ENCODE measurements at places on chromosomes 13 and 19.

- no peak for DNase-seq
Measured at GRCh38 chr13:20964904-20965303, 62.4 kb upstream of the XPO4 start.

GRCh38 chr19:8607386-8607785 is 3.1 kb downstream of the ADAMTS10 start:
- no peak for DNase-seq

DNA sequence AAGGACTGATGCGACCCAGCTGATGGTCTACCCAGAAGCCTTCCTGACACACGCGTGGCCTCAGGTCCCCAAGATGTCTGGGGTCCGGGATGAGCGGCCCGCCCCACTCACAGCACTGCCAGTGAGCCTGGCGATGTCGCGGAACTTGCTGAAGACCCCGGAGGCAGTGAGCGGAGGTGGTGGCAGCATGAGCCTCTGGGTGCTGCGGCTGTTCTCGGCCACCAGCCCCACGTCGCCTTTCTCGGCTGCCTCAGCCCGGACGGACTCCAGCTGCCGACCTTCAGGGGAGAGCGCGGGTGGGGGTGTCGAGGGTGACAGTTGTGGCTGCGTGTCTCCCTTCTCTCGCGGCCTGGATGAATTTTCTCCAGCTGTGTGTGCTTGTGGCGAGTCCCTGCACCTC is 26.8 kb upstream of the PLA2G4C start:
- DNase-seq = no peak

- no peak for DNase-seq
Measured at GRCh38 chr13:95326695-95327094, 25.4 kb upstream of the ABCC4 start.

GRCh38 chr13:76799696-76800095 is 86.5 kb downstream of the KCTD12 start:
- DNase-seq = no peak

DNA sequence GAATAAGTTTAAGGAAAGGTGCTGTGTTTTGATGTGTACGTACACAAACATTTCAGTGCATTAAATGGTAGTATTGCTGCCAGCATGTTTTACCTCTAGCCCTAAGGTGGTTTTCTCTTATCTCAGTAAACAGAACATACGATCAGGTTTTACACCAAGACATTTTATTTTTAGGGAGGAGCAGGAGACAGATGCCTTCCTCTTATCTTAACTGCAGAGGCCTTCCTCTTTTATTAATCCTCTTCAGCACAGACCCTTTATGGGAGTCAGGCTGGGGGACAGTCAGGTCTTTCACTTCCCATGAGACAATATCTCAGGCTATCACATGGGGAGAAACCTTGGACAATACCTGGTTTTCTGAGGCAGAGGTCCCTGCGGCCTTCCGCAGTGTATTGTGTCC is 14.9 kb upstream of the ZNF611 start:
- DNase-seq = no peak

- DNase-seq = no peak
Measured at GRCh38 chr13:75652726-75653125, 16.6 kb downstream of the LMO7 start.

GRCh38 chr13:77042566-77043177 is 15.7 kb upstream of the FBXL3 start:
- no peak for DNase-seq

DNA sequence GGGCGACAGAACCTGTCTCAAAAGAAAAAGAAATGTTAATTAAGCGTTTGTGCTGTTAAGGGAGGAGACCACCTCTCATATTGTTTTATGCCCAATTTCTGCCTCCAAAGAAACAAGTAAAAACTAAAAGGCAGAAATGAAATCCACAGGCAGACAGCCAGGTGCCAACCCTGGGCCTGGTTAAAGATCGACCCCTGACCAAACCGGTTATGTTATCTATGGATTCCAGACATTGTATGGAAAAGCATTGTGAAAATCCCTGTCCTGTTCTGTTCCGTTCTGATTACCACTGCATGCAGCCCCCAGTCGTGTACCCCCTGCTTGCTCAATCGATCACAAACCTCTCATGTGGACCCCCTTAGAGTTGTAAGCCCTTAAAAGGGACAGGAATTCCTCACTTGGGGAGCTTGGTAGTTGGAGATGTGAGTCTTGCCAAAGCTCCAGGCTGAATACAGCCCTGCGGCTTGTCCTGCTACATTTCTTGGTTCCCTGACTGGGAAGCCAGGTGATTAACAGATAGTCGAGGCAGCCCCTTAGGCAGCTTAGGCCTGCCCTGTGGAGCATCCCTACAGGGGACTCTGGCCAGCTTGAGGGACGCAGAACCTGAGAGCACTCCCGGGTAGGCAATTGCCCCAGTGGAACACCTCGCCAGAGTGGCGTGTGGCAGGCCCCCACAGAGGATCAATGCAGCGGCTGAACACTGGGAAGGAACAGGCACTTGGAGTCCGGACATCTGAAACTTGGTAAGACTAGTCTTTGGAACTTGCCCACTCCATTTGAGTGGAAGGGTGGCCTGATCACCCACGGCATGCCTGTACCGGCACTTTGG is 748 bp upstream of the ZNF552 start:
- no peak for DNase-seq

DNA sequence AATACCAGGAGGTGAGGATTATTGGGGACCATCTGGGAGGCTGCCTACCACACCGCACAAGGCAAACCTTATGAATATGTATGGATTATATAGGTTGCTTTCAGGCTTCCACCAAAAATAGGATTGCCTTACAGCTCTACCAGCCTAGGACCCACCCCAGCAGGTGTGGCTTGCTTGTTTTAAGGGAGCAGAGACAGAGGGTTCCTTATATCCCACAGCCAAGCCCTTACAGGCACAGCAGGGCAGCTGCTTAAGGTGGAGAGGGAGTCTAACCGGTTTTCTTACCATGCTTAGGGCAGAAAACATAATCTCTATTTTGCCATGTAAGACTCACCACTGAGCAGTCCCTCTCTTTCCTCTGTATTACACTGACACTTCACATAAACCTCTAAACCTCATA is 16.1 kb upstream of the TTYH1 start:
- DNase-seq = no peak

- DNase-seq = no peak
Measured at GRCh38 chr19:39152066-39152465, 26.5 kb downstream of the PAK4 start.

DNA sequence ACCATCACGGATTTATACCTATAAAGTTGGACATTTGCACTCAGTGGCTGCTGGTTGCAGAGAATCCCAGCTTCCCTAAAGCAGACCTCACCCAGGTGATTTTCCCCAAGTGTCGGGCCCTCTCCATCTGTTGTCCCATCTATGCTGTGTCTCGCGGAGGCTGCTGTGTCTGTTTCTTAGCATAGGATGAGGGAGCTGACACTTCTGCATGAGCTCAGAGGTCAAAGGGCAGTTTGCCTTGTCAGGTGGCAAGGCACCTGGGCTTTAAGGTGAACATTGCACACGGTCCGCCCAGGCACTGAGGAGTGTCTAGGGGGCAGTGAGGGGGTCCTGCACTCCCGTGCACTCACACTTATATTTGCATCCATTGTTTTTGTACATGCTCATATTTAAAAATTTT is 151.6 kb downstream of the ZIC5 start:
- DNase-seq = no peak

- DNase-seq = no peak
Measured at GRCh38 chr13:45447050-45447661, 17.6 kb upstream of the COG3 start.

DNA sequence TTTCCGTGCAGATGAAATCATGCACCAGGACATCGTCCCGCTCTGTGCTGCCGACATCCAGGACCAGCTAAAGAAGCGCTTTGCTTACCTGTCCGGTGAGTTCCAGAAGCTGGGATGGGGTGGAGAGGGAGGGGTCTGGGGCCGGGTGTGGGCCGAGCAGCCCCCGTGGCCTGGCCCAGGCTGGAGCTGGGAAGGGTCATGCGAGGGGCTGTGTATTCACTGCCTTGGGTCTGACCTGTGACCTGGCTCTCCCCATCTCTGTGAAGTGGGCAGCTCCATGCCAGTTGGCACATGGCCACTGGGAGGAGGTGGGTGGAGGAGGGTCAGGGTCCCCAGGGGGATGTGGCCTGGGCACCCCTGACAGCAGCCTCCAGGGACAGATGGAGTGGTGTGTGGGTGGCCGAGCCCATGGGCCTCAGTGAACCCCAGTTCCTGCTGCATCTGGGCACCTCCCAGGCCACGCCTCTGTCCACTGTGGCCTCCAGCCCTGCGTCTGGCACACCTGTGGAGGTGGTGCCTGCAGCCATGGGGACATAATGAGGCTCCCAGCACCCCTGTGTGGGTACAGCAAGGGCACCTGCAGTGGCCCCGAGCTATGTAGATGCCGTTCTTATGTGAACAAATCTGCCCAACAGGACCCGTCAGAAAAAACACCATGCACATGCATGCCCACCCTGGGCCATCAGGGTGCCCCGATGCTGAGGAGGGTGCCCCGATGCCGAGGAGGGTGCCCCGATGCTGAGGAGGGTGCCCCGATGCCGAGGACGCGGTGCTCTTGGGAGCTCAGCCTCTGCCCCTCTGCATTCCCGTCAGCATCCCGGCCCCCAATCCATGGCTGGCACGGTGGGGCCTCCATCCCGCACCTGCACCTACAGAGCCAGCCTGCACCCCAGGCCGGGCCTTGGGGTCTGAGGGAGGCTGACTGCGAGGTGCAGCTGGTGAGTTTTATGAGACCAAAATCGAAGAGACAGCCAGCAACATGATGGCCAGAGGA is 46.0 kb downstream of the MCF2L start:
- no peak for DNase-seq

DNA sequence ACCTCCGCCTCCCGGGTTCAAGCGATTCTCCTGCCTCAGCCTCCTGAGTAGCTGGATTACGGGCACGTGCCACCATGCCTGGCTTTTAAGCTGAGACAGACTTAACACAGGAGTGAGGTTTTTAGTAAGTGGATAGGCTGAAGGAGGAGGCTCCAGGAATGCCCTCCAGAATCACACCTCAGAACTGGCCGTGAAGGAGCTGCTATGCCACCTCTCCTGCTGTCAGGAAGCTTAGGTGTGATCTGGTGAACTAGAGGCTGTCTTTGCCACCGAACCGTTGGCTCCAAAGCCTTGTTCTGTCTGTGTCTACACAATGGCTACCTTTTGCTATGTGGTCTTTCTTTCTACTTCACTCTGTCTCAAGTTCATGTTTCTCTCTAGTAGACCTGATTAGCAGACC is 4.2 kb downstream of the PDCD2L start:
- no peak for DNase-seq

- DNase-seq = no peak
Measured at GRCh38 chr13:29020314-29020713, 200.2 kb downstream of the MTUS2 start.

GRCh38 chr13:26585136-26585535 is 27.7 kb downstream of the WASF3 start:
- no peak for DNase-seq

GRCh38 chr19:39474139-39474620 is 6.5 kb upstream of the TIMM50 start:
- peak; percentile 86 for DNase-seq

- no peak for DNase-seq
Measured at GRCh38 chr19:21164541-21164940, 22.7 kb downstream of the ZNF431 start.

GRCh38 chr19:44748426-44749254 is at the start of gene BCL3:
BCL3 (plus strand) TSS chr19:44748708; CDS start chr19:44748791, 83 bp downstream.
- peak; percentile 42 for DNase-seq

- no peak for DNase-seq
Measured at GRCh38 chr13:27005556-27005955, 166.1 kb downstream of the USP12 start.

DNA sequence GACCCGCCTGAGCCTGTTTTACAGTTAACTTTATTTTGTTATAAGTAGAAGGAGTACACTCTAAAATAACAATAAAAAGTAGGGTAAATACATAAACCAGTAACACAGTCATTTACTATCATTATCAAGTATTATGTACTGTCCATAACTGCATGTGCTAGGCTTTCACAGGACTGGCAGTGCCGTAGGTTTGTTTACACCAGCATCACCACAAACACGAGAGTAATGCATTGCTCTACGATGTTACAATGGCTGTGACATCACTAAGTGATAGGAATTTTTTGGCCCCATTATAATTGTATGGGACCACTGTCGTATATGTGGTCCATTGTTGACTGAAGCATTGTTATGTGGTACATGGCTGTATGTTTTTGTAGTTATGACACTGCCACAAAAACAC is 41.3 kb upstream of the SLC7A9 start:
- no peak for DNase-seq

- DNase-seq = no peak
Measured at GRCh38 chr19:30069535-30070197, 127.6 kb downstream of the URI1 start.

DNA sequence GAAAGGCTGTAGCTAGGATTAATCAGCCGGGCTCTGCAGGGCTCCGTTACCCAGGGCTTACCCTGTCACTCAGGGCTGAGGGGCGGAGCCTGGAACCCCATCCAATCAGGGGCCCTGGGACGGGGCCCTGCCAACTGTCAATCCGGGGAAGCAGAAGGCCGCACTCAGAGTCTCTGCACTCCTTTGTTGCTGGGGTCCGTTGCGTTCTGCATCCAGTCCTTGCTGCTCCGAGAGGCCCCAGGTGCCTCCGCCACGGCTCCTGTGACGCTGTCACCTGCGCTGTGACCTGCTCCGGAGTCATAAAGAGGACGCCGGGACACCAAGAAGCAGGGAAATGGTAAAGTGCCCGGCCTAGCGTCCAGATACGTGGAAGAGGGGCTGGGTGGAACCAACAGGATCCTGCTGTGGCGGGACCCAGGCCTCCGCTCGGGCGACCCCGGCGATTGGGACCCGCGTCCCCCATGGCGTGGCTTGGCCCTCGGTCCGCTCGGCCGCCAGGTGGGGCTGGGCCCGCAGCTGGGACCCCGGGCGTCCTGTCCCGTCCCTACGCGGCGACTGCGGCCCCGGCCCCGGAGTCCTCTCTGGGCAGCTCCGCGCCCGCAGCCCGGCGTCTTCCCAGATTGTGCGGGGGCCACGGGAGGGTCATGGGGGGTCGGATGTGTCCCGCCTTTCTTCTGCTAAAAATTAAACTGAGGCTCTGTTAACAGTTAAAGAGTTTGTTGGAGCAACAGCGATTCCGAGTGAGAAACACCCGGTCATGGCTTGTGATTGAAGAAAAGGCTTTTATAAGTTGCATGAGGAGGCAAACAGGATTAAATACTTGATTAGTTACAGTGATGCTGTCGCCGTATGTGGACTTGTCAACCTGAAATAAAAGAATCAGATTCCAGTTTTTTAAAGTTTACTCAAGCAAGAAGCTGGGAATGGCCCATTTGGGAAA is at the start of gene ZNF491:
TSS of gene ZNF491 (plus strand) at position 133 of the 940 bp plus-strand sequence. CDS start 7,431 bp downstream, outside the sequence.
- DNase-seq = peak; percentile 97

DNA sequence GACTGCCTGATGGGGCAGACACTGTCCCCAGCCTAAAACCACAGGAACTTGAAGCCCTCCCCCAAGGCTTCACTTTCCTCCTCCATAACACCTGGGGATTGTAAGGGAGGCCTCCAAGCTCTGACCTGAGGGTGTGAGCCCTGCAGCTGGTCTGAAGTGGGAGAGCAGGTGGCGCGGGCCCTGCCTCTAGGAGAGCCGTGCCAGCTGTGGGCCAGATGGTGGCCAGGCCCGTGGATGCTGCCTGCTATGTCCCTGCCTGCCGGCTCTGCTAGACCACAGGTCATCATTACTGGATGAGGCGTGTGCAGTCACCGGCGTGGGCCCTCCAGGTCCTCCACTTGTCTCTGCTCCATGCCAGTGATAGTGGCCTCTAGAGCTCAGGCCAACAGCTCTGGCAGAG is 3.5 kb upstream of the KLHL26 start:
- DNase-seq = no peak

- no peak for DNase-seq
Measured at GRCh38 chr13:19604306-19604705, 29.2 kb upstream of the MPHOSPH8 start.

Measured in BE2C (cell line).